ENCODE measurements at places on chromosomes 5 and 9.
A peak's percentile ranks its signal among the peaks of the same experiment; 100 is the strongest.

DNA sequence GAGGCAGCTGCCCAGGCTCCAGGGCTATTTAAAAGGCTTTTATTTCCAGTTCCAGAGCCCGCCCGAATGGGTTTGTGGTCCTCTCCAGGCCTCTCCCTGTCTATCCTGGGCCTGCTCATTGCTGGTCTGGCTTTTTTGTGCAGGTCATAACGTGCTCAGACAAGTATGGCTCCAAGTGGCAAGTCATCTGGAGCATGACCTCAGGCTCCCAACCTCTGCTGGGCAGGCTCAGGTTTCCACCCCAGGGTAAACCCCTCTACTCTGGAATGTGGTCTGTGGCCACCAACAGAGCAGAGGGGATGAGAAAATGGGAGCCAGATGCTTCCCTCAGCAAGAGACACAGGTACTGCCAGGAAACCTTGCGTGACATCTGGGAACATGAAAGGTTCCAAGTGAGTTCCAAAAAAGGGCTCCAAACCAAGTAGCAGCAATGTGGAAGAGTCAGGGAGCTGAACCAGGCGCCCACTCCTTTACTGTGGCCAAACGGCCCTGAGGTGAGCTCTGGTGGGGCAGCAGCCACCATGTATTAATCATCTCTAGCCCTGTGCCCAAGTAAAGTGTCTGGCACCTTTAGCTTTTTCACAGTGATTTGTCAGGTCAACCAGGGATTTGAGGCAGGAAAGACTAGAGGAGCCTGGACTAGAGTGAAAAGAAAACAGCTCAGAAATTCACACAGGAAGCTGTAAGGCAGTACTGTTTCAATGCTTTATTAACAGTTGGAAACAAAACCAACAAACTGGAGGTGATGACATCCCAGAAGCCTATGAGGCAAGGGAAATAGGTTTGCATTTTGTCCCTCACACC, 25.7 kb downstream of the PCDHGC5 start:
- no peak for DNase-seq

DNA sequence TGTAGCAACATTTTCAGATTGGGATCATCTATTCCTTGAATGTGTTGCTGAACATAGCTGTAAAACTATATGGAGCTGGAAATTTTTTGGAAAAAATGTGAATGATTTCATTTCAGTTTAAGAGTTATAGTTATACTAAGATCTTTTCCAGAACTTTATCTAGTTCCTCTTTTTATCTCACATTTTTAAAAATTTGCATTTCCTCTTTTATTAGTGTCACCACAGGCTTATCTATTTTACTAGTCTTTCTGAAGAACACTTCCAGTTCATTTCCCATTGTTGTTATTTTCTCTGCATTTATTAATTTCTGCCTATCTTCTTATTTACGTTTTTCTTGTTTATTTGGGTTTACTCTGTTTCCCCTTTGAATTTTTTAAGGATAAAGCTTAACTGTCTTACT, 46.0 kb upstream of the FSTL4 start:
- no peak for DNase-seq

GRCh38 chr9:135379540-135380267, 99.9 kb upstream of the PPP1R26 start:
- no peak for DNase-seq

DNA sequence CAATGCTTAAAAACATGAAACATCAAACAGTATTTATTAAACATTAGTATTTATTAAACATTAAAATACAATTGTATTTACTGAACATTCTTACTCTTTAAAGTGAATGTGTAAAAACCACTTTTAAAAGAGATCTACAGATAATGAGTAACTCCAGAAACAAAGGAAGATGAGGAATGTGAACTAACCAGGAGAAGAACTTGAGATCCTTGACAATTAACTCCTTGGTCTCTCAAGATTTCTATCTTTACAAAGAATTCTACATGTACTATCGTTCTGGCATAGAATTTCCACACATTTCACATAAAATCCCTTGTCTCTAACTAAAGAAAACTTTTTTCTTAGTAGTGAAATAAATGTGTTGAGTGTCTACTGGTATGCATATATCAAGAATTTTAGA, 28.7 kb upstream of the IFNE start:
- DNase-seq: no peak

DNA sequence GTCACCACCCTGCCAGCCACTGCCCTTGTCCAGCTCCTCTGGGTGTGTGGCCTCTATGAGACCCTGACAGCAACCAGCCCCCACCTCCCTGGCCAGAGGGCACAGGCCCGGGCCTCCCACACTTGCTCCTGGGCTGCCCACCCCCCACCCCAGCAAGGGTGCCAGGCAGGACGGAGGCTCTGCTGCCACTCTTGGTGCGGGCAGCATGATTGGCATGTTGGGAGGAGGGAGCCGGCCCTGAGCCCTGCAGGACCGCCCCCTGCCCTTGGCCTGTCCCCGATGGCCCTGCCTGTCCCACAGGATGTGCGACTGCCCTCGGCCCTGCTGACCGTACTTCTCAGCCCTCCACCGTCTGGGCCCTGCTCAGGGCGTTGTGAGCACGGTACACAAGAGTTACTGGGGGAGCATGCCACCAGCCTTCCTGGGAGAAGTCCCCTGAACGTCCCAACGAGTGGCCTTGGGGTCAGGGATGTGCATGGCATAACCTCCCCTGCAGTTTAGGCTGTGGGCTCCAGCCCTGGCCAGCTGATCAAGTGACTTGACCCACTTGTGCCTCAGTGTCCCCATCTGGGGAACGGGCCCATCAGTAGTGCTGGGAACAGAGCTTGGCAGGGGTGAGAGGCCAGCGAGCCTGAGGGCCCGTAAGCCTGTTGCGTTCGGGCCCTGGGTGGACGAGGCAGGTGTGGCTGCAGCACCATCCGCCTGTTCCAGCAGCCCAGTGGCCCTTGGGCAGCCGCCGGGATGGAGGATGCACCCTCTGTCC, 16.0 kb downstream of the GPSM1 start:
- no peak for DNase-seq

- DNase-seq: peak; percentile 46
Measured at GRCh38 chr5:170633235-170634081, 129.6 kb downstream of the KCNIP1 start.

GRCh38 chr5:67355120-67355713, 158.6 kb upstream of the CD180 start:
- no peak for DNase-seq

GRCh38 chr5:54754420-54754819, 231.0 kb downstream of the ESM1 start:
- no peak for DNase-seq
